Body of pancreas (tissue), 4 donors: ENCODE measurements at places on chromosomes 5 and 9.

- peaks cover 17% of the 10 kb centered on the region for H3K4me1 ChIP-seq
- no peak overlapping the region for H3K4me3 ChIP-seq
- H3K27ac ChIP-seq = no peak overlapping the region
- DNase-seq = no peak
Measured at GRCh38 chr9:27660148-27660547, 86.9 kb upstream of the C9orf72 start.

DNA sequence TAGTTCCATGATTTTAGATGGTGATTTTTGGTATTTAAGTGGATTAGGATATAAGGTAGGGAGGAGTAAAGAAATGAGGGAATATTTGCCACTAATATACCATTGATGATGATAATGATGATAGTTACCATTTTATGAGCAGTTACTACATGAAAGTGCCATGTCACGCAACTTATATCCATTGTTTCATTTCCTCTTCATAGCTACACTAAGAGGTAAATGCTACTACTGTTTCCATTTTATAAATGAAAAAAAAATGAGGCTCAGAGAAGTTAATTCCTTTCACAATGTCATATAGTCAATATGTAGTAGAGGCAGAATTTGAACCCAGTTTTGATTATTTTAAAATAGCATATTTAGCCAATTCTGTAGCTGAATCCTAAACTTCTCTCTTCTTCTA, 112.2 kb upstream of the ADRA1B start:
- no peak for DNase-seq
- no peak overlapping the region for H3K27ac ChIP-seq
- H3K4me3 ChIP-seq = no peak overlapping the region

DNA sequence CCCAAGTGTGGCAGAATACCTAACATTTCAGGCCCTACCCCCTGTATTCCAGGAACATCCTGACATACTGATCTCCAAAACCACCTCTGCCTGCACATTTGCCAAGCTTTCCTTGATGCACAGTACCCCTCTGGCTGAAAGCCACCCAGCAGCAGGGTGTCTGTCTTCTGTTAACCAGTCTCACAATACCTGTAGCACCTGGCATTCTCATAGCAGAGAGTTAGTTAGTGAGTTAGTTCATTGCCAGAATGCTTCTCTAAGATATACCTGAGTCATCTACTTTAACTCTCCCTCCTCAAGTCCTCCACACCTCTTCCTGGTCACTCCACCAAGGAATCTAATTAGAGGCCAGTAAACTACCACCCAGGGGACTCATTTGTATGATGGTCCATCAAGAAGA, 46.1 kb upstream of the IL7R start:
- DNase-seq = no peak
- no peaks in the 10 kb centered on the region for H3K4me1 ChIP-seq

- no peaks in the 10 kb centered on the region for H3K4me1 ChIP-seq
- no peaks in the 10 kb centered on the region for H3K27me3 ChIP-seq
- no peak for DNase-seq
- no peak overlapping the region for H3K27ac ChIP-seq
- peaks cover 14% of the 10 kb centered on the region for H3K36me3 ChIP-seq
Measured at GRCh38 chr5:6758236-6758635, 45.0 kb downstream of the TENT4A start.
